ENCODE measurements at places on chromosomes 7 and 10. TPM values are rescaled to one million over a fixed set of nuclear protein-coding genes. Genes with fewer than 3 reads are reported as not detected.

PTPRZ1 gene
- not detected for total RNA-seq

FRAT1 gene
- total RNA-seq = 2.3 TPM

CPN1 gene
- not detected for total RNA-seq

CALHM1 gene
- total RNA-seq = not detected

PDE1C gene
- total RNA-seq = 1.8 TPM

KIAA1549 gene
- total RNA-seq = 5.0 TPM

MKX gene
- not detected for total RNA-seq

ZNF503 gene
- total RNA-seq = 1.7 TPM

PAX4 gene
- total RNA-seq = not detected

RBP3 gene
- not detected for total RNA-seq

CYP2C19 gene
- not detected for total RNA-seq

GRK5 gene
- 34.3 TPM for total RNA-seq

AGR3 gene
- not detected for total RNA-seq

FAM25G gene
- not detected for total RNA-seq

TFPI2 gene
- total RNA-seq = 86.2 TPM

TMEM273 gene
- total RNA-seq = 24.1 TPM

SLC13A1 gene
- not detected for total RNA-seq

WEE2 gene
- total RNA-seq = not detected

C7orf57 gene
- total RNA-seq = not detected

CALY gene
- total RNA-seq = not detected

SLIT1 gene
- total RNA-seq = not detected

MSMB gene
- total RNA-seq = not detected

MRPS24 gene
- 69.2 TPM for total RNA-seq

LIPM gene
- total RNA-seq = not detected

BCAP29 gene
- total RNA-seq = 111 TPM

GHRHR gene
- not detected for total RNA-seq

CHN2 gene
- total RNA-seq = 1.6 TPM

SHTN1 gene
- total RNA-seq = 8.5 TPM

BAG3 gene
- total RNA-seq = 25.5 TPM

UCN3 gene
- total RNA-seq = not detected

RHOBTB1 gene
- 51.6 TPM for total RNA-seq

OR6B1 gene
- not detected for total RNA-seq

ZNF804B gene
- total RNA-seq = not detected

GARIN1A gene
- 1.2 TPM for total RNA-seq

CHST15 gene
- 71.8 TPM for total RNA-seq

LRRC18 gene
- not detected for total RNA-seq

DPCD gene
- 29.4 TPM for total RNA-seq

GPR37 gene
- 0.76 TPM for total RNA-seq

VAX1 gene
- not detected for total RNA-seq

KNDC1 gene
- not detected for total RNA-seq

WNT8B gene
- total RNA-seq = not detected

CFAP69 gene
- total RNA-seq = 2.6 TPM

CACNA2D1 gene
- total RNA-seq = 31.0 TPM

Measured in vein endothelial cell (primary cell).